M059J (cell line): ENCODE measurements at places on chromosomes 16 and 17. TPM values are rescaled to one million over a fixed set of nuclear protein-coding genes. Genes with fewer than 3 reads are reported as not detected.

DNA sequence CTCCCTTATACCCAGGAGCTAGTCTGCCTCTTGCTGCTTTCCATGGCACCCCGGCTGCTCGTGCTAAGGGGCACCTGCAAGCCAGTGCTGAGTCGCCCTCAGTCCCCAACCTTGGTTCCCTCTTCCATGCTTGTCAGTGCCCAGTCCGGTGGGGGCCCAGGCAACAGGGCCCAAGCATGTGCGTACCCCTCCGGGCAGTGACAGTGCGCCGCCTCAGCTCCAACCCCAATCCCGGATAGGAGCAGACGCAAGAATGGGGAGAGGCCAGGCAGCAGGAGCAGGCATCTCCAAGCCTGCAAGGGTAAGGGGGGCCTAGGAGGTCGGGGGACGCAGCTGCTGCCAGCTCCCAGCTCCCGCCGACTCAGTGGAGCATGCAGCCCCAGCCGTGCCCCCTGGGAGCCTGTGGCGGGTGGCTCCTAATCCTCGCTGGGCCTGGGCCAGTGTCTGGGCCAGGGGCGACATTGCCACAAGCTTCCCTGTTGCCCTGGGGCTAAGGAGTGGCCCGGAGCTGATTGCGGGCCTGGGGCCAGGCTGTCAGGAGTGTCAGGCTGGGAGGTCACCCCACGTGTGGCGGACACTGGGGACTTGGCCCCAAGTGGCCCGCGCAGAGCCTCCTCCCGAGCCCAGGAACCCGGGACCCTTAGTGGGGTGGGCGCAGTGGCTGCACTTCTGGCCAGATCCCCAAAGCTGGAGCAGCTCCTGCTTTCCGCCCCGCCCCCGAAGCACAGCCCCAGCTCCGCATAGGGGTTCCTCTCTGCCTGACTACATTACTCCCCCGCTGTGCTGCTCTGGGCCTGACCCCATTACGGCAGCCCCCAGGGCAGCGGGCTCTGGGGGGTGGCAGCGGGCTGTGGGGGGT, 9.8 kb downstream of the CPD start:
- no peak for DNase-seq

- DNase-seq = no peak
These were observed 42.8 kb downstream of the USP22 start for GRCh38 chr17:20999841-21000532.

DNA sequence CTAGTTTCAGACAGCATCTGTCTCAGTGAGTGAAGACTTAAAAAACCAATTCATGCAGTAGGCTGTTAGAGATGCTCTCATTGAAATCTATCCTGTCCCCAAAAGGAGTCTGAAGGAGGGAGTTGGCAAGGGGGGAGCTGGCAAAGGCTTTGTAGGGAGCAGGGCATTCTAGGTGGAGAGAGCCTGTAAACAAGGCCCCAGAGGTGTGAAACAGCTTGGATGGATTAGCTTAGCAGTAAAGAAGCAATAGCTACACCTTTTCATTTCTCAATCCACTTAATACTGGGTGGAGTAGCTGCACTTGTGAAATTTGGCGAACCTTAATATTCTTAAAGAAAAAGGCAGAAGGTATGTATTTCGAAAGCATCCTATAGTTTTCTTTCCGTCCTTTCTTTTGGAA, 61.8 kb downstream of the KSR1 start:
- DNase-seq = no peak

- DNase-seq = no peak
These were observed 19.1 kb upstream of the KPNB1 start for GRCh38 chr17:47630614-47631013.

GRCh38 chr17:78977997-78978973, 1.4 kb downstream of the LGALS3BP start:
- no peak for DNase-seq

GRCh38 chr16:2088759-2089358, 41.1 kb downstream of the TSC2 start:
- DNase-seq = no peak

- no peak for DNase-seq
These were observed 179.3 kb downstream of the UTP18 start for GRCh38 chr17:51439395-51440229.

GRCh38 chr17:8339540-8339939, at the start of gene ODF4:
Gene ODF4, plus strand, starts transcription at chr17:8339840. Its CDS starts 212 bp downstream, at chr17:8340052.
- no peak for DNase-seq

DNA sequence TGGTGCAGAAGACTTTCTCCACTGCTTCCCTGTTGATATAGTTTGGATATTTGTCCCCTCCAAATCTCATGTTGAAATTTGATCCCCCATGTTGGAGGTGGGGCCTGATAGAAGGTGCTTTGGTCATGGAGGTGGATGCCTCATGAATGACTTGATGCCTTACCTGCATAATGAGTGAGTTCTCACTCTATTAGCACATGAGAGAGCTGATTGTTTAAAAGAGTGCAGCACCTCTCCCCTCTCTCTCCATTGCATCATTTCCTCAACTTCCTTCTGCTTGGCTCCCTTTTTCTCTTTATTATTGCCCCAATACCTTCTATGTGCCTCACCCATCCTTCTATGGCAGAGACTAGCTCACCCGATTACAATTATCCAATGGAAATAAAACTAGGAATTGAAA, 90.8 kb upstream of the COX10 start:
- DNase-seq = no peak

DNA sequence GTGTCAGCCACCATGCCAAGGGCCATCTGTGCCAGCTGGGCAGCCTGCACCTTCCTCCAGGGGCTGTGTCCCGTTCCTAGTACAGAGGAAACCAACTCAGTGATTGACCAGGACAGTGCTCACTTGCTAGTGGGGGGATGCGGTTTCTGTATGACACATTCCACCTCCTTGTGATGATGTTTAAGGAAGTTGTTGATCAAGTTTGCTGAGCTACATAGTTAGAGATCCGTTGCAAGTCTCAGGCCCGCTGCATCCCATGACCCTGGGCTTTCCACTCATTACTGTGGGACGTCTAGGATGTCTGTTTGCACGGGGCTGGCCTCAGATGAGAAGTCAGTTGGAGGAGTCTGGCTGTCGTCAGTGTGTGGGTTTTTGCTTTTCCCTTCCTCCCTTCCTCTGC, 33.6 kb downstream of the RNF213 start:
- no peak for DNase-seq

DNA sequence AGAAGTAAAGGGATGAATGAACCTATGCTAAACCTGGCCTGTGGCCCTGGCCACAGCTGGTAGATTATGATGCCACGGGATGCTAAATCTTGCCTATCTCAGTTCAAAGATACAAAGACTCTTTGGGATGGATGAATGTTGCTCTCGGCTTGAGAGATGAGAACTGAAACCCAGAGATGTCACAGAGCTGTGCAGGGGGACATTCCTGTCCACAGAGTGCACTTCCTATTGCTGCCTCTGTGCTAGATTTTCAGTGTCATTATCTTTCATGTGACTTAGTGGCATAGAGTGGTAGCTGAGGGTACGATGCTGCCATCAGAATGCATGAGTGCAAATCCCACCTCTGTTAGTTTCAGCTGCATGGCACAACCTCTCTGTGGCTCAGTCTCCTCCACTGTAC, 2.3 kb upstream of the MT1M start:
- no peak for DNase-seq

GRCh38 chr16:2470603-2471015, 488 bp upstream of the NTN3 start:
- DNase-seq = peak; percentile 48

GRCh38 chr16:77457046-77457445, 22.2 kb upstream of the ADAMTS18 start:
- peak; percentile 90 for DNase-seq

INPP5K gene
- total RNA-seq = 28.1 and 81.9 TPM in 2 replicates

HES7 gene
- 0.22 and 0.94 TPM in 2 replicates for total RNA-seq

CENPV gene
- 9.2 and 10.5 TPM in 2 replicates for total RNA-seq

KLHL10 gene
- not detected in 2 replicates for total RNA-seq

TANC2 gene
- total RNA-seq = 8.3 and 14.0 TPM in 2 replicates

TP53TG3C gene
- total RNA-seq = not detected in 2 replicates

KRT20 gene
- total RNA-seq = 0.17 TPM in 1 of 2 replicates, not detected in the other
